Hematopoietic multipotent progenitor cell treated with erythropoietin and hydrocortisone succinate and interleukin-3 and kit ligand, for 6 days (in vitro differentiated cells): ENCODE measurements at places on chromosomes 3 and 15.

- peak; percentile 85 for DNase-seq
Observed at GRCh38 chr3:161273589-161274218, 52.6 kb downstream of the NMD3 start.

GRCh38 chr3:9023226-9023590 lies 59.9 kb upstream of the RAD18 start:
- DNase-seq: no peak

- DNase-seq: no peak
Observed at GRCh38 chr15:58764468-58764867, 6.6 kb upstream of the MINDY2 start.

DNA sequence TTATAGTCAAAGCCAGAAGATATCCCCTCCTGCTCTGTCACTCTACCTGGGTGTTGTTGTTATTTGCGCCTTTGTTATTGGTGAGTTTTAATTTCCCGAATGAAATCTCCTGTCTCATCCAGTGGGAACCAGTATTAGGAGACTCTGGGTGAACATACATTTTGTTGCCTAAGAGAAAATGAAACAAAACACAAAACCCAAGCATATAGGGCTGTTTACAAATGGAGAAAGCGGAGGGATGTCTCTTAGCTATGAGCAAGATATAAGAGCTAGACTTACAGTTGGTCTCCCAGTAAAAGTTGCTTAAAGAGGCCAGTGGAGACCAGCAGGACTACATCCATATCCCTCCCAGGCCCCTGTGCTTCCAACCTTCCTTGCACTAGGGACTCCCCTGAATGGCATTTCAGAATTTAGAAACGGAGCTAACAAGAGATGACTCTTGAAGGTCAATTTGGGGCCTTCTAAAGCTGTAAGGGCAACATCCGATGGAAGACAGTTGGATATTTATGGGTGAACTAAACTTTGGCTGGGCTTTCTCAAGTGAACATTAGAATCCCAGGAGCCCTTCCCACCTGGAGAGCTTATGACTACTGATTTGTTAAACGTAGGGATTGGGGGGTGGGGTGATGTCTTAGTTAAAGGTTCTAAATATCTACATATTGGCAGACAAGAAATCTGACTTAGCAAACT lies 2.7 kb downstream of the EOMES start:
- DNase-seq: no peak

DNA sequence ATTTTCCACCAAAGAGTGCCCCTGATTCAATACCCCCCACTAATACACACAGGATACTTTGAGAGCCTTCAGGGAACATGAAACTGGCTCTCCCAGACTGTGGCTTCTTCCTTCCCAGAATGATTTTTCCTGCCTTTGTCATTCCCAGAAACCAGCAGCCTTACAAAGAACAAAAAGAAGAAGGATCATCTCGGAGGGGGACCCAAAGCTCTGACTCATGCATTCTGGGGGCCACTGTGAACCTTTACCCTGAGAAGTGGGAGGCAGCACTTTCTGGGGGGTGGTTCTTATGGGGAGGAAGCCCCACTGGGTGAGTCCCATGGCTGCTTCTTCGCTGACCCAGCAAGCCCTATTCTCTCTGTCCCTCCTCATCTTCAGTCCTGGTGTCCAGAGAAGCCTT lies 44.7 kb upstream of the RAD18 start:
- no peak for DNase-seq

GRCh38 chr3:111895071-111895470 lies 36.0 kb downstream of the PHLDB2 start:
- peak; percentile 63 for DNase-seq

DNA sequence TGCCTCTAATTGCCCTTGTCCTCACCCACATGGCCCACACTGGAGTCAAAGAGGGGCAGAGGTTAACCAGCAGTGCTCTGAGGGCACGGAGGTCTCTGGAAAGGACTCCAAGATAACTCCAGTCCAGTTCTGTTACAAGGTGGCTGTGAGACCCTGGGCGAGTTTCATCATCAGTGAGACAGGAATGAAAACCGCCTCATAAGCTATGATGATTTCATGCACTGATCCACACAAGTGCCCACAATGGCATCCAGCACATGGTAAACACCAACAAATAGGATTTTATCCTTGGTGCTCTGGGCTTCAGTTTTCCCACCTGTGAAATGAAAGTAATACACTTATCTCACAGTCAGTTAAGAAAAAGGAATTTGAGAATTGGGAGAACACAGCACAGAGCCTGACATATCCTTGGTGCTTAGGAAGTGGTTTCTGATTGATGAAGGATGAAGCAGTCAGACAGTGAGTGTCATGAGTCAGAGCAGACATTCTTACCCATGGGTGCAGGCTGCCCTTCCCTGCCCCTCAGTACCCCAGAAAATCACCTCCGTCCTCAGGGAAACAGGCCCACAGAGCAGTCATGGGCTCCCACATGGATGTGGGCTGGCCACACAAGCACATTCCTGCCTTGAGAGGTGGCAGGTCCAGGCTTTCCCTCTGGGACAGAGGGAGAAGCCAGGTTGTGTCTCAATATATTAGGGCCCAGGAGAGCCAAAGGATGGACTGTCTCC lies 48.4 kb downstream of the DAPK2 start:
- no peak for DNase-seq

- no peak for DNase-seq
Observed at GRCh38 chr3:127747751-127748521, 74.4 kb downstream of the MGLL start.

DNA sequence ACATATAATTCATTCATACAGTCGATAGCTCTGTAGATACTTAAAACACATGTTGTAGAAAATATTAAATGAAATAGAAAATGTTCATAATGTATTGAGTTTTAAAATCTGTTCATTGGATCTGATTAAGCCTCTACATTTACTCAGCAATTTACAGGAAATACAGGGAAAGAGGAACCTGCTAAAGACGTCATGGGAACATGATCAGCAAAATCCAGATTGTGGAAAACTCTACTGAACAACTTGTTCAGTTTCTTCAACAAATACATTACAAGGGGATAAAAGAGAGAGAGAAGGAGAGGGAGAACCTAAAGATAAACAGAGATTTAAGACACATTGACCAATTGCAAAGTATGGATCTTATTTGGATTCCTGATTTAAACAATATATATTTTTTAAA lies 46.7 kb downstream of the KLHL6 start:
- DNase-seq: no peak

- DNase-seq: no peak
Observed at GRCh38 chr3:187770224-187770623, 25.0 kb upstream of the BCL6 start.

DNA sequence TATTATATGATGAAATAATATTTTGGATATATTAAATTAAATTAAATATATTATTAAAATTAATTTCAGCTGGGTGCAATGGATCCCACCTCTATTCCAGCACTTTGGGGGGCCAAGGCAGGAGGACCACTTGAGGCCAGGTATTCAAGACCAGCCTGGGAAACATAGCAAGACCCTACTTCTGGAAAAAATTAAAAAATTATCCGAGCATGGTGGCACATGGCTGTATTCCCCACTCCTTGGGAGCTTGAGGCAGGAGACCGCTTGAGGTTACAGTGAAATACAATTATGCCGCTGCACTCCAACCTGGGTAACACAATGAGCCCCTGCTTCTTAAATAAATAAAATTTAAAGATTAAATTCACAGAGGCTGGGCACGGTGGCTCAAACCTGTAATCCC lies 61.4 kb downstream of the SH3BP5 start:
- DNase-seq: no peak

DNA sequence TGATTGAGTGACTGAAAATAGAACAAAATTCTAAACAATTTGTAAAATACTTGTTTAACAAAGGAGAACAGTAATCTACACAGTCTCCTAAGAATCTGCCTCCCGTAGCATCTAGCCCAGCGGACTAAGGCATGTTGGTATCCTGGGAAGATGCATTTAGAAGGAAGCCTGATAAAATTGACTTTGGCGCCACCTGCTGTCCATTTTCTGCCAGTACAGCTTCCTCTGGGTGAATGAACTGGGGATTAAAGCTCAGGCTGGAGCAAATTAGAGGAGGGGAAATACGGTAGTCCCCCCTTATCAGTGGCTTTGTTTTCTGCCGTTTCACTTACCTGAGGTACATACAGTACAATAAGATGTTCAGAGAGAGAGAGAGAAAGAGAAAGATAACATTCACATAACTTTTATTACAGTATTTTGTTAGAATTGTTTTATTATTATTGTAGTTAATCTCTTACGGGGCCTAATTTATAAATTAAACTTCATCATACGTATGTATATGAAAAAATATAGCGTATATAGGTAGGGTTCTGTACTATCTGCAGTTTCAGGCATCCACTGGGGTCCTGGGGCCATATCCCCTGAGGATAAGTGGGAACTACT lies 191.6 kb downstream of the GAP43 start:
- DNase-seq: peak; percentile 68

DNA sequence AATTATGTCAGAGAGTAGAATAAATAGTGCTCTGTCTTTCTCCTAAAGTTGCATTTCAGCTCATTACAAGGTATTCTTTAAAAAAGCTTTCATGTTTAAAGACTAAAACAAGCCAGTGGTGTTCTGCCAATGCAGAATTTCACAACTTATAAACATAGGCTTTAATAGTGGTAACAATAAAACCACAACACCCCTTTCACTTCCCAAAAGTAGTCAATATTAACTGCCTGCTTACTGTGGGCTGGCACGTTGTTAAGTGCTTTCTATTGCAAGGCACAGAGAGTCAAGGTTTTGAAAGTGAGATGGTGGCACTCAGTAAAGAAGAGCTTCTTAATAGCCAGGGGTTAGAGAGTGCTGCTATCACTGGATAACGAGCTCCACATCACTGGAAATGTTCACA lies 8.4 kb upstream of the RTP1 start:
- peak; percentile 14 for DNase-seq

DNA sequence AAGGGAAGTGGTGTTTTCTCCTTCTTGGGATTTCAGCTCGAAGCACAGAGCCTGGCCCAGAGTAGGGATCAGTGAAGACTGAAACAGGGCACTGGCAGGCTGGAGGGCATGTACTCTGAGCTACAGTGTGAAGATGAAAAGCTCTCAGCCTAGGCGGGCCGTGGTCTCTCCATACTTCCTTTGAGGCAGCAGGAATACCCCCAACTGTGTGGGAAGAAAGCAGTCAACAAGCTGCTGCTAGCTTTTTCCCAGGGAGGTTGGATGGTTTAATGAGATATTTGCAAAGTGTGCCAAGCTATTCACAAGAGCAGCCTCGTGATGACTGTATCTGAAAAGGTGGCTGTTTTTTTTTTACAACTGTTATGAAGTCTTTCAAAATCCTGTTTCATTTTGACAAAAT lies 47.2 kb downstream of the NMNAT3 start:
- DNase-seq: no peak

DNA sequence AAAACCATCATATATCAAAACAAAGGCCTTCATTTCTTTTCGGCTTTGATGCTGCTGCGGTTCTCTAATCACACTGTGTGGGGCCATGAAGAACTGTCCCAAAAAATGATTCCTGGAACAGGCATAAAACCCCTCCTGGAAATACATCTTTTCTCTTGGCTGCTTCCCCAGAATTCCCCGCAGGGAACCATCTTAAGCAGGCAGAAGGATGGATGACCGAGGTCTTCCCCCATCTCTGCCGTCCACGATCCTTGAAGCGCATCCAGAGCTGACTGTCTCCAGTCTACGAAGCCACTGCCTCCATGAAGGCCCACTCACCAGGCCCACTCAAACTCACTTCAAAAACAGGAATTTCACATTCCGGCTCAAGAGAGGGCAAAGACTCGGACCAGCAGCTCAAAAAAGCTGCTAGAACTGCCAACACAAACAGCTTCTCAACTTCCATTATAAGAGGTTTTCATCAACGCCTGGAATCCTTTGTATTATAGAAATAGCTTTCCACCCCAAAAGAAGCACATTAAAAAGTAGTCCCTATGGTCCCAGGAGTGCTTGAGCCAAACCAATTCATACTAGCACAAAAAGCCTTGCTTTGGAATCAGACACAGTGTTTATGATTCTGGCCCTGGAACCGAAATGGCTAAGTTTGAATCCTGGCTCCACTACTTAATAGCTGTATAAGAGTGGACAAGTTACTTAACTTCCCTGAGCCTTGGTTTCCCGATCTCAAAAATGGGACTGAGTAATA lies 487.5 kb upstream of the WNT5A start:
- DNase-seq: no peak

GRCh38 chr3:160154033-160154432 lies 71.2 kb upstream of the C3orf80 start:
- DNase-seq: no peak

GRCh38 chr3:17602126-17602525 lies 140.3 kb downstream of the TBC1D5 start:
- DNase-seq: no peak

- DNase-seq: no peak
Observed at GRCh38 chr3:114542359-114542758, 248.5 kb downstream of the TIGIT start.

DNA sequence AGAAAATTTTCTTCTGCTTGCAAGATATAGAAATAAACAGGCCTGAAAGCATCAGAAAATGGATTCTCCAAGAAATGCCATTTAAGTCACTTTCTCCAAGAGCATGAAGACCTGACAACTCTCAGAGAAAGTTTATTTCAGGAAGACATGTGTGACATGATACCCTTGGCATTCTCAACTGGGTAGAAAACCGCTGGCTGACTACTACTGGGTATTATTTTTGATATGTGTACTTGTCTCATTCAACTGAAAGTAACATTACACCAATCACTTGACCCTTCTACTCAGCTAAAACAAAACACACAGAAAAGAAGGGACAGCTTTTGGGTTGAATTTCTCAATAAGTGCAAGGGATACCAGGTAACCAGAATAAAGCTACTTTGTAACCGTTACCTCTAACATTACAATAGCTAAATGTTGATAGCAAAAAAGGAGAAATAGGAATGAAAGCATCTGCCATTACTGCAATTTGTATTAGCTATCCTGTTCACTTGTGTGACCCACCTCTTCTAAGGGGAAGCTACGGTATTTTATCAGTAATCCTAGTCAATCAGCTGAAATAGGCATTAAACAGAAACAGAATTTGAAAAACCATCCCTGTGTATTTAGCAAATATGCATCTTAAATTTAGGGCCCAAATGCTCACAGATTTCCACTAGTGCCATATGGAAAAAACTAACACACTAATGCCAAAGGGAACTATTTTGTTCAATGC lies 7.3 kb downstream of the TRA2B start:
- DNase-seq: no peak

GRCh38 chr15:67771189-67771800 lies 54.0 kb upstream of the SKOR1 start:
- DNase-seq: no peak

DNA sequence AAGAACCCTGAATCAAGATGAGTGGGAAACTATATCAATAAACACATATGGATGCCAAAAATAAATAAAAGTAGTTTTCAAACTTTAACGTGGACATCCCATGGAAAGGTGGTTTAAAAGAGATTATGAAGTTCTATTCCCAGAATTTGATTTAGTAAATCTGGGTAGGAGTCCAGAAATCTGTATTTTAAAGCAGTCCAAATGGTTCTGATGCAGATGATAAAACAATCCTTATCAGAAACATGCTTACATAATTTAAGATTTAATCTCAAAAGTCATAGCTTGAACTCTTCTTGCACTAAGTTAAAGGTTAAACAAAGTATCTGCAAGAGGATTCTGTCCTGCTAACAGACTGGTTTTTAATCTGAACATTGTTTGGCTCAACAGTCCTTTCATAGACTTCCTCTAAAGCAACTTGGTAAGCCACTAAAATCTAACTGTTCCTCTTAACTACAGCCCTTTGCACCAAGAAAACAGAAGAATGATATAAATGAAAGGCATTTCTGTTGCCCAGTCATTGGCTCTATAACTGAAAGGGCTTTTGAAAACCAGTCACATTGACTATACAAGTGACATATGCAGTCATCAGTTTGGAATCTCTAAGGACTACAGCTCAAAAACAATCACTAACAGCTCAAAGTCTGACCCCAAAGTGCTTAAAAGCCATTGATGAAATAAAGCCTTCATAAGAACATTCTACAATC lies 23.4 kb upstream of the MAP4 start:
- DNase-seq: peak; percentile 19
